ENCODE measurements at places on chromosomes 11 and 22.

GRCh38 chr11:127074151-127074761, 73.7 kb upstream of the KIRREL3 start:
- no peak overlapping the region for H3K27ac ChIP-seq
- DNase-seq: no peak
- H3K4me1 ChIP-seq: no peaks in the 10 kb centered on the region
- H3K36me3 ChIP-seq: no peaks in the 10 kb centered on the region
- no peak overlapping the region for H3K4me3 ChIP-seq

DNA sequence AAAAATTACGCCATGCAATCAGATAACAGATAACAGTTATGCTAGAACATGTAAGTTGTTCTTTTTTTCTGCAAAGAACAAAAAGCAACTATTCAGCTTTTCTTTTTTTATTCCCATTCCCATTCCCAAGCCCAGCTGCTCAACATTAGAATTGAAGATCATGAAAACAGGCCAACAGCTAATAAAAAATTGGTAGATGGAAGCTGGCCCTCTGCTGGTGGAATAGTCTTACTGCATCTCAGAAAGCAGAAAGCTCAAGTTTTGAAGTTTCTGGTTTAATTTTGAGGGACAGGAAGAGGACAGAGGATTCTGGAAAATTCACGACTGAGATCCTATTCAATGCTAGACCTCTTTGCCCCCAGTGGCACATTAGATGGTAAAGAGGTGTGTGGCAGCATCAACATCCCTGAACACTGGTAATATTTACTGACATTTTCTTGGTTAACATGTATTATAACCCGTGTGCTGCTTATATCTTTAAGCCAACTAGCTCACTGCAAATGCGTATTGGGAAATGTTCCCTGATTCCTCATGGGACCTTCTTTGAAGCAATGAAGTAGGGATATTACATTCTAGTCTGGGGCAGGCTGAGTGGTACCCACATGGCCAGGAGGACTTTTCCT, 591.2 kb downstream of the OPCML start:
- no peak for DNase-seq
- H3K27me3 ChIP-seq: peaks cover 13% of the 10 kb centered on the region
- H3K4me3 ChIP-seq: no peak overlapping the region
- no peaks in the 10 kb centered on the region for H3K4me1 ChIP-seq

DNA sequence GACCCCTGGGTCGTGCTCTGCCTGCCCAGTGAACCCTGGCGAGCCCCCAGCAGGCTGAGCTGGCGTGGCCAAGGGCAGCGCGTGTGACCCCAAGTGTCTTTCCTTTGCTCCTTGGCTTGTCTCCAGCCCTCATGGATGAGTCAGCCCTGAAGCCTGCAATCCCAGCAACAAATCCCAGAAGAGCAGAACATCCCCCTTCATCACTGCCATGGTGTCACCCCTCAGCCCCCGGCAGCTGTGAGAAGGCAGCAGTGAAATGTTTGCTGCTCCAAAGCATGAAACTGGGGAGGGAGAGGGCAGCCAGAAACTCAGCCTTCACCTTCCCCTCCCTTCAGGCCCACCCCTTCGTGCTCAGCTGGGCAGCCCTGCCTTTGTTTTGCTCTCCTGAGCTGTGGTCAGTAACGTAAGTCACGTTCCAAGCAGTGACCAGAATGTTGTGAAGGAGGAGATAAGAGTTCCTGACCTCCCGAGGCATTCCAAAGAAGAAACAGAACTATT, 29.8 kb downstream of the ADAMTS15 start:
- H3K4me3 ChIP-seq: no peak overlapping the region
- H3K36me3 ChIP-seq: no peaks in the 10 kb centered on the region
- no peak overlapping the region for H3K27ac ChIP-seq
- DNase-seq: no peak

DNA sequence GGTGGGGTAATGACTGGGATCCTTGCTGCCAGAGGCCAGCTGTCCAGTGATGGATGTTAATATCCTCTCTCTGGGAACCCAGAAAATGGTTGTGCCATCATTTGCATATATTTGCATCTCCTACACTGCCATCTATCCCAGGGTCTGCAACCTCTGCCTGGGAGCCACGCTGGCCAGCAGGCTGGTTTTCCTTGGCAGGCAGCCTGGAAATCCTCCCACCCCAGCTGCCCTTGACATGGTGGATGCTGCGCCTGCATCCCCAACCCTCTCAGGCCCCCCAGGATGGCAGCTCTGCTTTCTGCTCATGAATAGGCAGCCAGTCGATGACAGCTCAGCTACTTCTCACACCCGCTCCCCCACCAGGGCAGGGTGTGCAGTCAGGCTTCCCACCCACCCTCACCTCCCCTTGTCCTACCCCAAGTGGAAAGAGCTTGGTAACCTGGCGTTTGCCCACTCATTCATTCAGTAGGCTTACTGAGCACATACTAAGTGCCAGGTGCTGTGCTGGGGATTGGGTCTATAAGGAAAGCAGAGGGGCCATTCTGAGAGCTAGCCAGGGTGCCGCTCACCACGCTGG, 202.5 kb downstream of the TRIM29 start:
- H3K27ac ChIP-seq: no peak overlapping the region
- peaks cover 5% of the 10 kb centered on the region for H3K27me3 ChIP-seq
- H3K4me1 ChIP-seq: no peaks in the 10 kb centered on the region
- H3K4me3 ChIP-seq: no peak overlapping the region
- no peaks in the 10 kb centered on the region for H3K36me3 ChIP-seq
- no peak for DNase-seq

GRCh38 chr11:108926171-108926840, 261.4 kb downstream of the DDX10 start:
- H3K4me3 ChIP-seq: no peak overlapping the region
- no peaks in the 10 kb centered on the region for H3K27me3 ChIP-seq
- H3K4me1 ChIP-seq: no peaks in the 10 kb centered on the region
- no peak overlapping the region for H3K27ac ChIP-seq
- H3K36me3 ChIP-seq: no peaks in the 10 kb centered on the region
- no peak for DNase-seq

GRCh38 chr22:20268279-20269012, at the start of gene RTN4R:
Gene RTN4R (minus strand): TSS chr22:20268318. CDS start chr22:20268092, 226 bp downstream.
- no peaks in the 10 kb centered on the region for H3K36me3 ChIP-seq
- no peaks in the 10 kb centered on the region for H3K27me3 ChIP-seq
- no peak within 1 kb of the TSS for H3K27ac ChIP-seq
- H3K4me3 ChIP-seq: peak within 1 kb of the TSS; percentile 26

GRCh38 chr11:35873721-35874120, 70.1 kb upstream of the LDLRAD3 start:
- no peak overlapping the region for H3K27ac ChIP-seq
- no peak for DNase-seq
- peaks cover 2% of the 10 kb centered on the region for H3K27me3 ChIP-seq
- H3K4me1 ChIP-seq: no peaks in the 10 kb centered on the region
- H3K36me3 ChIP-seq: no peaks in the 10 kb centered on the region

- peaks cover 22% of the 10 kb centered on the region for H3K36me3 ChIP-seq
- no peaks in the 10 kb centered on the region for H3K27me3 ChIP-seq
- H3K27ac ChIP-seq: no peak overlapping the region
- H3K4me1 ChIP-seq: no peaks in the 10 kb centered on the region
Observed at GRCh38 chr22:46879083-46879482, 116.6 kb downstream of the TBC1D22A start.

- no peak overlapping the region for H3K27ac ChIP-seq
- H3K27me3 ChIP-seq: no peaks in the 10 kb centered on the region
- no peak for DNase-seq
- no peaks in the 10 kb centered on the region for H3K36me3 ChIP-seq
- H3K4me1 ChIP-seq: peaks cover 3% of the 10 kb centered on the region
Observed at GRCh38 chr11:69398529-69399492, 82.7 kb upstream of the LINC01488 start.

- H3K27ac ChIP-seq: no peak overlapping the region
- H3K4me1 ChIP-seq: no peaks in the 10 kb centered on the region
- no peaks in the 10 kb centered on the region for H3K27me3 ChIP-seq
- no peak overlapping the region for H3K4me3 ChIP-seq
Observed at GRCh38 chr22:22682196-22682595, 37.8 kb downstream of the GGTLC2 start.

DNA sequence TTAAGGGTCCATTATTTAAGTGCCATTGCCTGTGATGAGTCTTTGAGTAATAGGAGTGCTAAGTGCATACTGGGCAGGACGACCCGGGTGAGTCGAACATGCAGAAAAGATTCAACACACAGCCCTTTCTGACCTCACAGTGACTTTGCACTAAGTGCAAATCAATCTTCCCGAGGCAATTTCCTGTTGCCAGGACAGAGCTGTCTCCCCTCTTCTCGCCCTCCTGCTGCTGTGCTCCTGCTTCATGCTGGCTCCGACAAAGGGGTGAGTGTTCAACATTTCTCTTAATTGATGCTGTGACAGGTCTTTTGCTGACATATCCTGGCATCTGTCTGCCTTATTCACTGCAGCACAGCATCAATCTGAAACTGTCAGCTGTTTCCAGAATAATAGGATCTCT, 42.0 kb downstream of the MCHR1 start:
- H3K36me3 ChIP-seq: no peaks in the 10 kb centered on the region
- no peak overlapping the region for H3K27ac ChIP-seq
- peaks cover 8% of the 10 kb centered on the region for H3K4me1 ChIP-seq
- H3K4me3 ChIP-seq: no peak overlapping the region
- H3K27me3 ChIP-seq: no peaks in the 10 kb centered on the region

DNA sequence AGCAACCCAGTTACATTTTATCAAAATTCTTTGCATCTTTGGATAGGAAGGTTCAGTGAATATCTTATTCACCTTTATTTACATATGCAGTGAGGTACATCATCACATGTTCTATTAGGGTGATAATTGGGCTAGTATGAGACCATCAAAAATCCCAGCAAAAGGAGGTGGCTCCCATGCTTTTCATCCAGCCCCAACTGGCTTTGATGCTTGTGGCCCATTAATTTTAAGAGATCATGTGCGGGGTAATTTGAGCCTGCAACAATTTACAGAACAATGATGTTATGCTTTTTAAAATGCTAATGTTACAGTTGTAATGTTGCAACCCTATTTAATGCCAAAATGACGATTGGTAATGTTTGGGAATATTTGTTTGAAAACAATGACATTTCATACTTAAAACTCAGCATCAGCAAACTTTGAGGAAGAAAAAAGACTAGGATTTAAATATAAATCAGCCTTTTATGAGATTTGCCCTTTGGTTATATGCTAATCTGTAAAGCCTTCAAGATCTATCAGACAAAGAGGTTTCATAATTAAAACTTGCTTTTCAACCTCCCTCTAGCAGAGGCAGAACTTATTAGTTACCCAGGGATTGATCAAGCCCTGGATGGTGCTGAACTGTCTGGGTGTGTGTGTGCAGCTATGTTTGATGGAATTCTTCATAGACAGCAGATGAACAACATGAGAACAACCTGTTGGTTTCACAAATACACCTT, 183.5 kb upstream of the SORL1-AS1 start:
- no peak overlapping the region for H3K27ac ChIP-seq
- no peaks in the 10 kb centered on the region for H3K27me3 ChIP-seq
- H3K36me3 ChIP-seq: peaks cover 23% of the 10 kb centered on the region
- DNase-seq: no peak

DNA sequence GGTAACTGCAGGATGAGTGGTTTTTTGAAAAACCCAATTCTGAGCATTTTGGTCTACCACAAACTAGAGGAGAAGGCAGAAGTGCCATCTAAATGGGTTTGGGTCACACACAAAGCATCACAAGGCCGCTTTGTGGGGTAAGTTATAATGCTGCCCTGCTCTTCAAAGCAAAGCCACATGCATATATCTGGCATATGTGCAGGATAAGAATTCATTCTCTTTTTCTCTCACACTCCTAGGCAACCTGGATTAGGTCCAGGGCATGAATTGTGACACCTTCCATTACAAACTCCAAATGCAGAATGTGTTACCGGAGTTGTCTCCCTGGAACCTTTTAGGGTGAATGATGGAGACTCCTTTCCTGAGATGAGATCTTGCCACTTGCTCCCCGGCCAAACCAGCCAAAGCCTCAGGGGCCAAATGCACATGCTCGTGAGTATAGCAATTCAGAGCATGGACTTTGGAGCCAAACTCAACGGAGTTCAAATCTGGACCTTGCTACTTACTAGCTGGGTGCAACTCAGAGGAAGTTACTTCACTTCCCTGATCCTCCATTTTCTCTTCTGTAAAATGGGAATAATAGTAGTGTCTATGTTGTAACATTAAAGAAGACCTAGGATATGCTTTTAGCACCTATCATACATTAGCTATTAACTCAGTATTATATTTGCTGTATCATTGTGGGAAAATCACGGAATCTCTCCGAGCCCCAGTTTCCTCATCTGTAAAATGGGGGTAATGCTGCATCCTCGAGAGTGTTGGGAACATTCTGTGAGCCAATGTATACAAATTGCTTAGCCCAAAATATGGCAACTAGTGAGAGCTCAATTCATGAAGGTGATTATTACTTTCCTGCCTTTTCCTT, 96.6 kb downstream of the COMMD9 start:
- H3K27ac ChIP-seq: no peak overlapping the region
- no peak overlapping the region for H3K4me3 ChIP-seq
- H3K36me3 ChIP-seq: no peaks in the 10 kb centered on the region
- no peaks in the 10 kb centered on the region for H3K27me3 ChIP-seq
- no peaks in the 10 kb centered on the region for H3K4me1 ChIP-seq
- no peak for DNase-seq

GRCh38 chr11:93540337-93540736, 2.9 kb downstream of the SMCO4 start:
- peaks cover 28% of the 10 kb centered on the region for H3K4me1 ChIP-seq
- no peak for DNase-seq
- no peak overlapping the region for H3K27ac ChIP-seq
- no peaks in the 10 kb centered on the region for H3K36me3 ChIP-seq

GRCh38 chr11:121435551-121436511, 16.3 kb upstream of the SORL1 start:
- H3K27ac ChIP-seq: no peak overlapping the region
- H3K27me3 ChIP-seq: no peaks in the 10 kb centered on the region
- H3K4me3 ChIP-seq: no peak overlapping the region
- H3K4me1 ChIP-seq: peaks cover 13% of the 10 kb centered on the region

- H3K27ac ChIP-seq: peak overlapping the region; percentile 6
- H3K27me3 ChIP-seq: no peaks in the 10 kb centered on the region
- peak overlapping the region; percentile 3 for H3K4me3 ChIP-seq
- peaks cover 66% of the 10 kb centered on the region for H3K4me1 ChIP-seq
- DNase-seq: no peak
- H3K36me3 ChIP-seq: no peaks in the 10 kb centered on the region
Observed at GRCh38 chr11:68471360-68472340, 11.1 kb downstream of the PPP6R3 start.

All from CD4-positive, alpha-beta T cell (primary cell).